Ovary (tissue), 10 donors: ENCODE measurements at places on chromosomes 1 and 21. TPM values are rescaled to one million over a fixed set of nuclear protein-coding genes. Genes with fewer than 3 reads are reported as not detected.
A peak's percentile ranks its signal among the peaks of the same experiment; 100 is the strongest.

Gene C8B
- total RNA-seq, result not detected

Gene CCDC185
- not detected for total RNA-seq

Gene CD1D
- 0.46 TPM for total RNA-seq

- peaks cover 2% of the 10 kb centered on the region for H3K4me1 ChIP-seq
- no peak overlapping the region for H3K4me3 ChIP-seq
- no peaks in the 10 kb centered on the region for H3K36me3 ChIP-seq
- no peak overlapping the region for H3K27ac ChIP-seq
Measured at GRCh38 chr1:10510520-10511493, 36.1 kb downstream of the PEX14 start.

Gene THEM4
- 10.4 TPM for total RNA-seq

Gene TRIM58
- total RNA-seq, result 0.83 TPM

Gene GPR52
- 1.6 TPM for total RNA-seq

DNA sequence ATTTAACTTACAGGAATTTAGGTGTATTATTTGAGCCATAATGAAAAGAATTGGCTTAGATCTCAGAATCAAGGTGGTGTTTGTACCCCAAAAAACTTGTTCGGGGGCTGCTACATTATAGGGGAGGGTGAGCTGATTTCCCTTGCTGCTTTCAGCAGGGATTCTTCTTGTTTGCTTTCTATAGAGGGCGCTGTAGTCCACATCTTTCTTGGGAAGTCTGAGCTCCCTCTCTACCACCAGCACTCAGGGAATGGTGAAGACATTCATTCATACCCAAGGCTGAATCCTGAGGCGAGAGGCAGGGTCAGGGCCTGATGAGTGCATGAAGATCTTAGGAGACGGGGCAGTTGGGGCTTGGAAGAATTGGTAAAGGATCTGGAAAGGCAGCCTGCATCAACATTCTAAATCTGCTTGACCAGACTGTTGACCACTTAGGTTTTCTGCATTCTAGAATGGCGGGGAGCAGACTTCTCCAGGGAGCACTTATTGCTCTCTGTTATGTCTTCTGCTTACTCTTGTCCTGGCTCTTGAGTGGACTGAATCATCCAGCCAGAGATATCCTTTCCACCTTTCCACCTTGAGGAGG is 18.9 kb downstream of the SPATA46 start:
- no peaks in the 10 kb centered on the region for H3K36me3 ChIP-seq
- no peak for DNase-seq
- no peak overlapping the region for H3K27ac ChIP-seq
- H3K4me1 ChIP-seq, result no peaks in the 10 kb centered on the region

GRCh38 chr1:57489358-57490036 is 65.6 kb upstream of the DAB1 start:
- no peak for DNase-seq
- no peak overlapping the region for H3K4me3 ChIP-seq
- no peaks in the 10 kb centered on the region for H3K4me1 ChIP-seq
- no peaks in the 10 kb centered on the region for H3K36me3 ChIP-seq

DNA sequence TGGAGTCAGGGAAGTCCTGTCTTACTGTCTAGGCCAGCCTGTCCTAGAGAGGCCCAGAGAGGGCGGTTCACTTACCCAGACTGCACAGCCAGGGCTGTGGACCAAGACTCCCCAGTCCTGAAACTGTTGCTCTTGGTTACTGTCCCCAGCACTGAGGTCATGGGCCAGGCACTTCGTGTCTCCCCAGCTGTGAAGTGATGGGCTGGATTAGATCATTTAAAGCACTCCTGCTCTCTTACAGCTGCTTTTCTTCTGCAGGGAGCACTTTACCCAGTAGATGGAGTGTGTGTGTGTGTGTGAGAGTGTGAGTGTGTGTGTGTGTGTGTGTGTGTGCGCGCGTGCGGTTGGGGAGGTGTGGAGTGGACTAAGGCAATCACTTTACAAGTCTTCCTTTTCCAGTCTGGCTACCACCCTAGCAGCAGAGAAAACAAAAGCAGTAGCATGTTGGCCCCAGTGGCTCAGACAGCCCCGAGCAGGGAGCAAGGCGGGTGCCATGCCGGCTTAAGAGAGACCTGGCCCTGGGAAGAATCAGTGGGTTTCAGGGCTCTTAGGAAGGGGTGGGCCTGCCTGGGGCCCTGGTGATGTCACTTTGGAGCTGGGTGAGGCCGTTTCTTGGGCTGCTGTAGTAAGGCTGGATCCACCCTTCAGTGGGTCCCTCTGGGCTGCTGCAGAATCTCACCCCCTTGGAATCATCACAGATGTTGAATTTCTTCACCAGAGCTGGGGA is 2.4 kb downstream of the SPSB1 start:
- DNase-seq, result no peak
- H3K27ac ChIP-seq, result no peak overlapping the region
- no peaks in the 10 kb centered on the region for H3K27me3 ChIP-seq
- no peaks in the 10 kb centered on the region for H3K36me3 ChIP-seq
- H3K4me3 ChIP-seq, result peak overlapping the region; percentile 75

GRCh38 chr1:15627343-15627988 is 10.2 kb downstream of the DDI2 start:
- no peak overlapping the region for H3K27ac ChIP-seq
- H3K4me1 ChIP-seq, result peaks cover 1% of the 10 kb centered on the region
- H3K27me3 ChIP-seq, result no peaks in the 10 kb centered on the region
- H3K4me3 ChIP-seq, result no peak overlapping the region

- DNase-seq, result no peak
- H3K27ac ChIP-seq, result no peak overlapping the region
- no peaks in the 10 kb centered on the region for H3K27me3 ChIP-seq
- no peak overlapping the region for H3K4me3 ChIP-seq
- H3K36me3 ChIP-seq, result no peaks in the 10 kb centered on the region
Measured at GRCh38 chr21:44265734-44266270, 4.1 kb upstream of the DNMT3L start.

Gene IFNAR2
- 27.5 TPM for total RNA-seq

Gene ST6GALNAC5
- 4.6 TPM for total RNA-seq

DNA sequence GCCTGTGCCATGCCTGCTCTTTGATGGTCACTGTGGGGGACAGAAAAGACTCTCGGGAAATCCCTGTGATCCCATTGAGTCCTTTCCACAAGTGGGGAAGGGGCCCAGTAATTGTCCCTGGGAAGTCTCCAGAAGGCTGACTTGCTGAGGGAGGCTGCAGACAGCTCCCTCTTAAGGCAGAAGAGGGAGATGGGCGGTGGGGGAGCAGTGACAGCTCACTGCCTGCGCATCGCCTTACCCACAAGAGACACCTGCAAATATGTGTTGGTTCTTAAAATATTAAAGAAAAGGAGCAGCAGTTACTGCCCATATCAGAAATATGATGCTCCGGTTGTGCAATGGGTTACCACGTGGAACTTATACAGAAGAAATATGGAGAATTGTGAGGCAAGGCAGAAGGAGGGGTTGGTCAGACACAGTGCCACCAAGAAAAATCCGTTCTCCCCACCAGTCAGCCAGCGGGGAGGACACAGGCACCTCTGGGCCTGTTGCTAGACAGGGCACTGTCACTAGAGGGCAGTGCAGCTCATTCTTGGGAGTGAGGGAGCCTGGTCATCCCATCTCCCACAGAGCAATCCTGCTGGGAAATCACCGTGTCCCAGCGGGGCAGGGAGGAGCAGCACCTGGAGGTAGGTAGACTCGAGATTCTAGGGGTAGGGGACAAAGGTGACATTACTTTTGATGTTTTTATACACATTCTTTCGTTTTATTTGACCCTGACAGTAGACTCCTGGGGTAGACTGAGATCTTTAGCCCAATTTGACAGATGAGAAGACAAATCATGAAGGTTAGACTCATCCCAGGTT is 6.9 kb upstream of the CAMK1G start:
- H3K4me3 ChIP-seq, result no peak overlapping the region
- H3K27me3 ChIP-seq, result no peaks in the 10 kb centered on the region
- H3K36me3 ChIP-seq, result no peaks in the 10 kb centered on the region
- H3K27ac ChIP-seq, result no peak overlapping the region

Gene TNFRSF14
- 33.3 TPM for total RNA-seq

DNA sequence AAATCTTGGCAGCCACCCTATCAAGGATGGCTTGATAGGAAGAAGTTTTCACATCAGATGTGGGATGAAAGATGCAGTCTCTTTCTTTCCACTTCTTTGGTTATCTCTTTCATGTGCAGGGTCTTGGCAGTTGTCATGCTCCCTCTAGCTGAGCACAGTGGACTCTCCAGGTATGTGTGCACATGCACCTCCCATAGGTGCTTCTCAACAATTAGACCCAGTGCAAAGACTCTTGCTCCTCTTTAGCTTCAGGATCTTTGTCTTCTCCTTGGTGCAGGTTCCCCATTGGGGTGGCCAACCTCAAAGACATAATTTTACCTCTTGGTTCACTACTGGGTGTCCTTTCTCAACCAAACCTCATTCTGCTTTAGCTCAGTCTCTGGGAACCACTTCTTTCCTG is 80.7 kb downstream of the TBX15 start:
- no peak for DNase-seq
- no peaks in the 10 kb centered on the region for H3K36me3 ChIP-seq
- H3K27me3 ChIP-seq, result no peaks in the 10 kb centered on the region
- H3K4me1 ChIP-seq, result no peaks in the 10 kb centered on the region

Gene SH3D21
- total RNA-seq, result 5.9 TPM

Gene CAMSAP2
- total RNA-seq, result 44.5 TPM

DNA sequence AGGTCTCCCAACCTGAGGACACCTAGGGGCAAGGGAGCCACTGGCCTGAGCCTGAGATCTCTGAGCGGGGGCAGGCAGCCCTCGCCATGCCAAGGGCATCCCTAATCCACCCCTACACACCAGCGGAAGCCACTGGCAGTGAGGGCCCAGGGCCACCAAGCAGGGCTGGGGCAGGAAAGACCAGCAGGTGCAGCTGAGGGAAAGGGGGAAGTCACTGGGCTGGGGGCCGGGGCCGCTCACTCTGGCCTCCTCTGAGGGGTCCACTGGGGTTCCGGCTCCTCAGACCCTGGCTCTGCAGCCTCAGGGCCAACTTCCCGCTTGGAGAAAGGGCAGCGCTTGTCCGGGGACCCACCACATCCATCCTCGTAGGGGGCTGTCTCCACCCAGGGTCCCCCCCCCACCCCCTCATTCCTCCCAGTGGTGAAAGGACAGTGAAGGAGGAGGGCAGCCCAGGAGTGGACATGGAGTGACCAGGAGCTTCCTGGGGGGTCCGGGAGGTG is 42.5 kb upstream of the ACTRT2 start:
- H3K27me3 ChIP-seq, result no peaks in the 10 kb centered on the region
- no peak overlapping the region for H3K27ac ChIP-seq
- no peaks in the 10 kb centered on the region for H3K36me3 ChIP-seq
- peaks cover 6% of the 10 kb centered on the region for H3K4me1 ChIP-seq
- H3K4me3 ChIP-seq, result no peak overlapping the region

Gene ATAD3B
- 19.6 TPM for total RNA-seq

GRCh38 chr1:115373305-115373704 is 35.3 kb upstream of the NGF start:
- H3K27ac ChIP-seq, result no peak overlapping the region
- H3K4me1 ChIP-seq, result peaks cover 2% of the 10 kb centered on the region
- H3K36me3 ChIP-seq, result no peaks in the 10 kb centered on the region
- H3K4me3 ChIP-seq, result no peak overlapping the region
- DNase-seq, result no peak
- no peaks in the 10 kb centered on the region for H3K27me3 ChIP-seq

Gene MIXL1
- total RNA-seq, result not detected

- no peaks in the 10 kb centered on the region for H3K36me3 ChIP-seq
- no peak for DNase-seq
- H3K4me1 ChIP-seq, result no peaks in the 10 kb centered on the region
- no peak overlapping the region for H3K4me3 ChIP-seq
- no peak overlapping the region for H3K27ac ChIP-seq
Measured at GRCh38 chr1:145545055-145545454, 62.7 kb upstream of the GPR89A start.

- no peak overlapping the region for H3K4me3 ChIP-seq
- H3K4me1 ChIP-seq, result no peaks in the 10 kb centered on the region
- H3K27me3 ChIP-seq, result no peaks in the 10 kb centered on the region
- no peaks in the 10 kb centered on the region for H3K36me3 ChIP-seq
- no peak for DNase-seq
- H3K27ac ChIP-seq, result no peak overlapping the region
Measured at GRCh38 chr21:44521301-44521927, 18.6 kb downstream of the KRTAP10-1 start.

- no peaks in the 10 kb centered on the region for H3K4me1 ChIP-seq
- DNase-seq, result peak; percentile 79
- H3K36me3 ChIP-seq, result no peaks in the 10 kb centered on the region
- H3K27ac ChIP-seq, result no peak overlapping the region
- H3K27me3 ChIP-seq, result no peaks in the 10 kb centered on the region
Measured at GRCh38 chr1:22611530-22611947, 24.9 kb upstream of the C1QA start.

Gene BEND5
- 8.2 TPM for total RNA-seq

GRCh38 chr21:35827004-35827403 is 233.3 kb downstream of the SETD4 start:
- no peaks in the 10 kb centered on the region for H3K36me3 ChIP-seq
- no peak overlapping the region for H3K4me3 ChIP-seq
- no peak for DNase-seq
- no peak overlapping the region for H3K27ac ChIP-seq

DNA sequence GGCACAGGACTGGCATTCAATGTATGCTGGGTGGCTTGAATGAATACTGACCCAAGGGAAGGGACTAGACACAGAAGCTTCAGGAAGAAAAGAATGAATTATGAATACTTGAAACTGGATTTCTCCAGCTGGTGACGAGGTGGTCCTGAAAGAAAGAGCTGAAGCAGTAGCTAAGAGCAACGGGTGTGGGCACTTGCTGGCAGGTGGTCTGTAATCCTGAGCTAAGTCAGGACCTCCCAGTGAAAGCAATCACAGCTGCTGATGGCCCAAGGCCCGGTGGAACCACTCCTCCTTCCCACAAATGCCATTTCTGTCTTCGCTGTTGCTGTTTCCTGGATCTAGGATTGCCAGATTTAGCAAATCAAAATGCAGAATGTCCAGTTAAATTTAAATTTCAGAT is 47.0 kb downstream of the NEK2 start:
- no peak overlapping the region for H3K4me3 ChIP-seq
- no peak for DNase-seq
- H3K4me1 ChIP-seq, result peaks cover 20% of the 10 kb centered on the region
- H3K27ac ChIP-seq, result no peak overlapping the region
- H3K27me3 ChIP-seq, result no peaks in the 10 kb centered on the region
- no peaks in the 10 kb centered on the region for H3K36me3 ChIP-seq

GRCh38 chr1:15214527-15214926 is 32.5 kb upstream of the FHAD1 start:
- no peaks in the 10 kb centered on the region for H3K36me3 ChIP-seq
- peak overlapping the region; percentile 26 for H3K27ac ChIP-seq
- H3K4me1 ChIP-seq, result peaks cover 37% of the 10 kb centered on the region
- no peaks in the 10 kb centered on the region for H3K27me3 ChIP-seq
